Activated naive CD8-positive, alpha-beta T cell treated with anti-CD3 and anti-CD28 coated beads, Interleukin-2, amount 10 ng/mL, durations not matched to agents 7 days and 5 days (primary cell): ENCODE measurements at places on chromosomes 5 and 9. TPM values are rescaled to one million over a fixed set of nuclear protein-coding genes. Genes with fewer than 3 reads are reported as not detected.

The CBY3 gene
- total RNA-seq = 0.40 TPM

The DNAJA1 gene
- total RNA-seq = 102 TPM

The F2RL2 gene
- total RNA-seq = not detected

DNA sequence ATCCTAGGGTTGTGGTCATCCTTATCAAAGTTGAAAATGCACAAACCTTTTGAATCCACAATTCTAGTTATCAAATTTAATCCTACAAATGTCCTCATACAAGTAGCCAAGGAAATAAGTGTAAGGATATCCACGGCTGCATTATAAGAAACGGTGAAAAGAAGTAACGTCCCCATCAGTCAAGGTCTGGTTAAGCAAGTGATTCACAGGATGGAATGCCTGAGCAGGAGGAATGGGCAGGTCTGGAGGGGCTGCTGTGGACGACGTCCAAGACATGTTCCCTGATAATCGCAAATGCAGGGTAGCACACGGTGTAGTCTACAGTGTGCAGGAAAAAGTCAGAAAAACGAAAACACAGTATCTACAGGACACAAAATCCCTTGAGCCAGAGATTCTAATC, 118.6 kb downstream of the ADAMTS2 start:
- H3K27me3 ChIP-seq = peaks cover 1% of the 10 kb centered on the region
- DNase-seq = no peak
- H3K4me1 ChIP-seq = no peaks in the 10 kb centered on the region
- H3K36me3 ChIP-seq = no peaks in the 10 kb centered on the region
